NCI-H510A treated with DMSO at 0.1 percent for 48 hours (cell line): ENCODE measurements at places on chromosomes 6 and 20.

DNA sequence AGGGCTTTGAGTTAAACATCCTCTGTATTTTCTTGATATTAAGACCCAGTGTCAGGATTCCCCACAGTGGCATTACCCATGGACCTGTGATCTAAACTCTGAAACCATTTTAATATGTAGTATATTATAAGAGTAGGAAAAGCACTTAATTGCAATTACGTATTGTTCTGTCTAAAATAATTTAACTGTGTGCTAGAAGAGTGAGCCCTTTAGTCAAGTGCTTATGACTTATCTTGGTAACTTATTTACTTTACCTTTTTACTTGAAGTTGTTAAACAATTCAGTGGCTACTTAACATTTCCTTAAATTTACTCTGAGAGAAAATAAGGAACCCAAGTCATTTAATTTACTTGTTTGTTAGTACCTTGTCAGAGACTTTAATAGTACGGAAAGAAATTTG is 173.6 kb downstream of the CDKAL1 start:
- no peak for DNase-seq

DNA sequence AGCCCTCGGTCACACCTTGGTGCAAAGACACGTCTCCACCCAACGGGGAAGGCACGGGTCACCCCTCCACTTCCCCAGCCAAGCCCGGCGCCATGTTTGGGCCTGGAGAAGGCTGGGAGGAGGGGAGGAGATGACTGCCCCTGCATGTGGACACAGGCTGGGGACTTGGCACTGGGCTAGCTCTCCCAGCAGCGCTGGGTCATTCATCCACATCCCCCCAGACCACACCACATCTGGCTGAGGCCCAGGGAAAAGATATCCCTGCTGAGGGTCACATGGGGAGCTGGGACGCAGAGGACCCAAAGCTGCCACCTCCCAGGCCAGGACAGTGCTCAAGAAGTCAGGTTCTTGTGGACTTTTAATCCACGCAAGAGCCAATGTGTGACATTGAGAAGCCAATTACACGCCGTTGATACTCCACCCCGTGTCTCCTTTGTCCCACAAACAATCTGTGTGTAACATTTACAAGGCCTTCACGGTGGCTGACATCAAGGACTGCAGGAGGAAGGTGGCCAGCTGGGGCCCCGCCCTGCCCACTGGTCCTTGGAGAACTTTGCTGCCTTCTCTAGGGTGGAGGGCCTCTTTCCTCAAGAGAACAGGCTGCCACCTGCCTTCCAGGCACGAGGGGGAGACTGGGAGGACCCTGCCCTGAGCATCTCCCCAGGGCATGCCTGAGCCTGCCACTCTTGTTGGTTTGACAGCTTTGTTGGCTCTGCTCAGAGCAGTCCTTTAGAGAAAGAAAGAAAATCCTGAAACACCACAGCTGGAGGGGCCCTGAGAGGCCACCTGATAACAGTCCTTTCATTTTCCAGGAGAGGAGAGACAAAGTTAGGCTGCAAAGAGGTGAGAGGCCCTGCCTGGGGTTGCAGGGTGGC is 5.3 kb upstream of the IP6K3 start:
- peak; percentile 97 for DNase-seq

- no peak for DNase-seq
These were observed 43.0 kb downstream of the VEGFA start for GRCh38 chr6:43812850-43813578.

- no peak for DNase-seq
These were observed 30.0 kb upstream of the SALL4 start for GRCh38 chr20:51832276-51832675.

DNA sequence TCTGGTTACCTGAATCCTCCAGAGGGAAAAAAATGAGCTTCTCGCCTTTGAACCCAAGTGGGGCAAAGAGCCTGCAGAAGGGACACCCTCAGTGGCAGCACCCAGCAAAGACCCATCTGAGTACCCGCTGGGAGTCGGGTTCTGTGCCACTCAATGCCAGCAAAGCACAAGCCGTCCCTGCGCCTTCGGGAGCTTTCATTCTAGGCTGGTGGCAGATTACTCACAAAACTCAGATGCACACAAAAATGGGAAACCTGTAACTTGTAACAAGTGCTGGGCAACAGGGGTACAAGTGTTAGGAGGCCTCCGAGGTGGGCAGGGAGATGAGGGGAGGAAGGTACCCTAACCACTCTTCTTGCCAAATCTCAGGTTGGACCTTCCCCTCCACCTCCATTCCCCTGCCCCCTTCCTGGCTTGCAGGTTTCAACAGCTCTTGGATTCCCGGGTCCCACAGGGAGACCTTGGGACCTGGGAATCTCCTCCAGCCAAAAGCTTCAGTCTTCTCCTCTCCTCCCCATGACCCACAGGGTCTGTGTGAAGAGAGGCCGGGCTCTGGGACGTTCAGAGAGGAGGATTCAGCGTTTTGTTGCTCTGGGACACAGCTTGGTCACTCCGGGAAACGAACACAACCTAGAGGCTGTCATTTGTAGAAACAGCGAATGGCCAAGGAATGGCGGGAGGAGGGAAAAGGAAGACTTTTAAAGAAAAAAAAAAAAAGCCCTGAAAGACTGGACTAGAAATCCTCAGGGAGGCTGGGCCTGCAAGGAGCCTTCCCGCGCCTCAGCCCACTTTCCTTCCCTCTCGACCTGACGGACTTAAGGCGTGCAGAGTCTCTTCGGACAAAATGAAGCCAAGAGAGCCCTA is 1.2 kb upstream of the PARD6B start:
- DNase-seq: peak; percentile 73

- DNase-seq: no peak
These were observed 147.5 kb downstream of the PHF3 start for GRCh38 chr6:63783096-63783495.

DNA sequence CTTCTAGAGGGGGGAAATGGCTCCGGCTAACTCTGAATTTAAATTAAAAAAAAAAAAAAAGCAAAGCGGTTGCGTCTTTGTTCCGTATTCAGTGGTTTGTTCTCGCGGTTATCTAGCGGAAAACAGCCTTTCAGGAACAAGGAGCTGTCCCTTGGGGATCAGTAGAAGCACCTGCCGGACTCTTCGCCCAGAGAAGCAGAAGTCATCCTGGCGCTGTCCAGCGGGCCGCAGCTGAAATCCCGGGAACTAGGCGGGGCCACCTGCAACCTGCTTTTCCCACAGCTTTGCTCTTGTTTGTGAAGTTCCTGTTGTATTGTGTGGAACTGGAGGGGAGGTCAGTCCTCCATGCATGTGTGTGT is 43.9 kb upstream of the GJE1 start:
- DNase-seq: no peak

DNA sequence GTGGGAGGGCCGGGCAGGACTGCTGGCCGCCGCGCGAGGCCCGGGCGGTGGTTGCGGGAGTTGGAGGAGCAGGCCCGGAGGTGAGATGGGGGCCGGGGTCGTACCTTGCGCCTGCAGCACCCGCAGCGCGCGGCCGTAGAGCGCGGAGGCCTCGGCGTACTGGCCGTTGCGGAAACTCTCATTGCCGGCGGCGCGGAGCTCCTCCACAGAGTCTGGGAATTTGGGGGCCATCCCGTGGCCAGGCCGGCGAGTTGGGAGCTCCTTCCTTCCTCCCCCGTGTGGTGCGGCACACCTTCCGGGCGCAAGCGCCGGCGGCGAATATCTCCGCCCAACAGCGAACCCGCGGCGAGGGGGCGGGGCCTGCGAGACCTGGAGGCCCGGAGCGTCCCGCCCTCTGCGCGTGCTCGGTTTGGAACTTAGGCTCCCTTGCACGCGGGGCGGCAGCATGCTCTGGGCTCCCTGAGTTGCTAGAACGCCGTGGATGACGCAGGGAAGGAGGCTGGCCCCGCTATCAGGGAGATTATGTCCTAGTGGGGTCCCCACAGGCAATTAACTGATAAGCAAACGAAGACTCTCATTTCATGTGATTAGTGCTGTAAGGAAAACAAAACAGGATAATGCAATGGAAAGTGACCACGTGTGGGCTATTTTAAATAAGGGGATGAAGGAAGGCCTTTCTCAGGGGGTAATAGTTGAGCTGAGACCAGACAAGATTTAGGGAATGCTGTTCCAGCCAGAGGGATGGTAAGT is at the start of gene TOMM34:
Gene TOMM34 (minus strand): TSS at position 295 of the 750 bp plus-strand sequence. CDS start 64 bp downstream, at position 231.
- DNase-seq: peak; percentile 88

DNA sequence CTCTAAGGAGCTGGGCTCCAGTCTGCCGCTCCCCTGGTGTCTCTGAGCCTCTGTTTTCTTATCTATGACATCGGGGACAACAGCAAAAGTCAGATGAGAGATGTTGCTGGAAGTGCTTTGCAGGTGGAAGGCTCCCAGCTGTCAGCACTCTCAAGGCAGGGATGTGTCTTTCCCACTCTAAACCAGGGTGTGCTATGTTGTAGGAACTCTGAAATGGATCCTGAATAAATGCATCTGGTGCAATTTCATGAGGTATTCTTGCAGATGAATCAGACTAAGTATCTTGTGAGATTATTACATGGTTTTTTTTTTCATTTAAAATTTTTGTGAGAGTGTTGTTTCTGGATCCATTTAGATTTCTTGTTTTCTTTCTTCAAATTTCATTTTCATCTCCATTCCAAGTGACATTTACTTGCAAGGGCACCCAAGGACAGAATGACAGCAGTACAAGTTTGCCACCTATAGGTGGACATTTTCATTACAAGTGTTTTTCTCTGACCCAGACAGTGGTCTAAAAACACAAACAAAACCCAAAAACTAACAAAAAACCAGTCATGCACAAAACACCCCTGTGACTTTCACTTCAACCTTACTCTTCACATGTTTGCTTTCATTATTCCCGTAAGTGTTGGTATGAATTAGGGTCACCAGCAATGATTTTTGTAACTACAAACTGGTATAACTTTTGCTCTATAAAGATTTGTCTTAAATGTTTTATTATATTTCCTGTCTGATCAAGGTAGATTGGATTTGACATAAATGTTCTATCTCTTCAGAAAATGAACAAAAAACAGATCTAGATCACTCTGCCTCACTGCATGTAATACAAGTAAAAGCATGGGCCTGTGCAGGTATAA is 14.7 kb upstream of the SIM1 start:
- peak; percentile 4 for DNase-seq

GRCh38 chr6:75412969-75413662 is 80.5 kb downstream of the FILIP1 start:
- no peak for DNase-seq

DNA sequence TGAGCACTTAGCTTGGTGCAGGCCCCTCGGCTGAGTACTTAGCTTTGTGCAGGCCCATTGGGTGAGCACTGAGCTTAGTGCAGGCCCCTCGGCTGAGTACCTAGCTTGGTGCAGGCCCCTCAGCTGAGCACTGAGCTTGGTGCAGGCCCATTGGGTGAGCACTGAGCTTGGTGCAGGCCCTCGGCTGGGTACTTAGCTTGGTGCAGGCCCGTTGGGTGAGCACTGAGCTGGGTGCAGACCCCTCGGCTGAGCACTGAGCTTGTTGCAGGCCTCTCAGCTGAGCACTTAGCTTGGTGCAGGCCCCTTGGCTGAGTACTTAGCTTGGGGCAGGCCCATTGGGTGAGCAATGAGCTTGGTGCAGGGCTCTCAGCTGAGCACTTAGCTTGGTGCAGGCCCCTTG is 387.1 kb downstream of the THBS2 start:
- no peak for DNase-seq

DNA sequence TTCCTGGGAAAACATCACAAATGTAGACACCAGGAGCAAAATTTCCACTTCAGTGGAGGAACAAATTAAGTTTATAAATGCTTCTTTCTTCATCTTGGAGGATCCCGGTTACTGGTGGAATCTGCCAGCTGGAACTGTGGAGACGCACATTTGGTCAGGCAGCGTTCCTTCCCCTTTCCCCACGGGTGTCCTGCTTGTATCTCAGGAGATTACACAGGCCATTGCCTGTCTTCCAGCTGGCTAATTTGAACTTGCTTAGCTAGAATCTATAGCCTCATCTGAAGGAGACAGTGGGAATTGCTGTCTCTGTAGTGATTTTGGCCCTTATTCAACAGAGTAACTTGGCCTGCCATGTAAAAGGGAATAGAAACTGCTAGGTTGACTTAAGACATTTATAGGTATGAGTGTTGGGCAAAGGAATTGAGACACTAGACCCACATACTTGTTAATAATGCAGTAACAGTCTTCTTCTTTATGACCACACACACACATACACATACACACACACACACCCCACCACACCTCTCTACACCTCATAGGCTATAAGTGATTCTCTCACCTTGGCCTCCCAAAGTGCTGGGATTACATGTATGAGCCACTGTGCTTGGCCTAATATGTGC is 34.4 kb downstream of the TSBP1 start:
- no peak for DNase-seq

DNA sequence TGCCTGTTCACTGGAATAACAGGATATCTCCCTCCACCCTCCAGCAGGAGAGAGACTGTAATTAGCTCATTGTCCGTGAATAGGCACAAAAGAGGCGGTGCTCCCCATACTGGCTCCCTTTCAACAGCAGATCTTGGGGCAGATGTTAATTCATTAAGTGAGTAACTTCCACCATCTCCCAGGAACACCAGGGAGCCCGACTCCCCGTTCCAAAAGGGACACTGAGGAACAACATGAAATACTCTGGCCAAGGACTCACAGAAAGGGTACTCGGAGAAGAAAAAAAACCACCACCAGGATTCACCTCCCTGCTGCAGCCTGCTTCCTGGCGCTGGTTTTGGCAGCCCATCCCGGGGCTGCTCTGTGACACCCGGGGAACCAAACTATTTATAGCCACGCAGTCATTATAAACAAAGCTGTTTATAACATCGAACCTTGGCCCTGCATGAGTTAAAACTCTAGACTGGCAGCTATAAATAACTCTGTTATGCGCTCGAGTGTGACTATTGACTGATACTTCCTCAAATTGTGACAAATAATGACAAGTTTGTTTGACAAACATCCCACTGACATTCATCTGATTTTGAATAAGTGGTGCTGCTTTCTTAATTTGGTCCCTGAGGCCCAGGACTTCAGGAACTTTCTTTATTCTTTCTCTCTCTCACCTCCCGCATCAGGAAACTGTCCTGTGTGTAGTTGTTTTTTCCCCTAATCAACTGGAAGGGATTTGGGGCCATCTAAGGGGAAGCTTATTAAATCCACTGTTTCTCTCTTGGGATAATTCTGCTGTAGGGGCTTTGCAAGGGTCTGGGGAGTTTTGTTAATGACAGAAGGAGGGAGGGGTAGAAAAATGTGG is 521.6 kb downstream of the CD83 start:
- peak; percentile 65 for DNase-seq

- no peak for DNase-seq
These were observed 24.2 kb upstream of the LAMP5 start for GRCh38 chr20:9490161-9490560.
